GM12892 (cell line): ENCODE measurements at places on chromosomes 1 and 21.
A peak's percentile ranks its signal among the peaks of the same experiment; 100 is the strongest.

GRCh38 chr1:99662539-99663080 lies 16.7 kb downstream of the PALMD start:
- DNase-seq, result no peak

DNA sequence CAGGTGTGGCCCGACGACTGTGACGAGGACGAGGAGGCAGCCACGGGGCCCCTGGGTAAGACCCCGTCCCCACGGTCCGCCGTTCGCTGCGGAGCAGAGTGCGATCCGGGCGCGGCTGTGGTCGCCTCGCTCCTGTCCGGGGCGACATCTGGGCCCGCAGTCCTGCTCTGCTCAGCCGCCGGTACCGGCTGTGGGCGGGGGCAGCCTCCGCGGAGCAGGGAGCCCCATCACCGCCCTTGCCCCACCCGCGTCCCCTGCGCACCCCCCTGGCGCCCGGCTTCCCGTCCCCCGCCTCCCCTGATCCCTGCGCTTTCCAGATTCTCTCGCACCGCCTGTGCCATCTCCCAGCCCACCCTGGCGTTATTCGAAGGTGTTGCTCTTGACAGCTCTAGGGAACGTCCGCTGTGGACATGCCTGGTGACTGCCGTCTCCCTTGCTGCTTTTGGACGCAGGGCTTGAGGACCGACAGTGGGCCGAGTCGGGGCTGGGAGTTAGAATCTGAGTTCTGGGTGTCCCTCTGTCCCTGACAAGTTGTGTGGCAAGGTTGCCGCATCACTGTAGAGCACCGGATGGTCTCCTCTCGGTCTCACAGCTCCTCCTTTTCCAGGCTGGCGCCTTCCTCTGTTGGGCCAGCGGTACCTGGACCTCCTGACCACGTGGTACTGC lies 596 bp downstream of the TOR3A start:
- DNase-seq, result peak; percentile 29

DNA sequence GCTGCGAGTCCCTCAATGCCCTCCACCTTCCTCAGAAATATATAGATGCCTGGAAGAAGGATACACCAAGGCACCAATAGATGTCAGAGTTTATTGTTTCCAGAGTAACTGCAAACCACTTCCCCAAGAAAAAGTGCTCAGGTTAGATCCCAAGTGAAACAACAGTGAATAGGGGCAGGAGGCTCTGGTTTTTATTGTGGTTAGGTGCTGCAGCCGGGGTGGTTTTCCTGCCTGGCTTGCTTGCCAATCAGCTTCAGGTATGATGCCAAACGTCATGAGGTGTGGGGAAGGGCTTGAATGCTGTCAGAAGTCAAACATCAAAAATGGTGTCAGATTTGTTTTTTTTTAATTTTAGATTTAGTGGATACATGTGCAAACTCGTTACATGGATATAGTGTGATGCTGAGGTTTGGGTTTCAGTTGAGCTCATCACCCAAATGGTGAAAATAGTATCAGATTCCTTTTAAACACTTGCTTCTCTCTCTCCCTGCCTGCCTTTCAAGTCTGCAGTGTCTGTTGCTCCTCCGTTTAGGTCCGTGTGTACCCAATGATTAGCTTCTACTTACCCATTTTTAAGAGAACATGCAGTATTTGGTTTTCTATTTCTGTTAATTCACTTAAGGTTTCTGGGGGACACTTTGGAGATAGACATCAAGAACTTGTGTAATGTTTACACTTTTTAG lies 1317.0 kb downstream of the MRPL39 start:
- DNase-seq, result no peak

DNA sequence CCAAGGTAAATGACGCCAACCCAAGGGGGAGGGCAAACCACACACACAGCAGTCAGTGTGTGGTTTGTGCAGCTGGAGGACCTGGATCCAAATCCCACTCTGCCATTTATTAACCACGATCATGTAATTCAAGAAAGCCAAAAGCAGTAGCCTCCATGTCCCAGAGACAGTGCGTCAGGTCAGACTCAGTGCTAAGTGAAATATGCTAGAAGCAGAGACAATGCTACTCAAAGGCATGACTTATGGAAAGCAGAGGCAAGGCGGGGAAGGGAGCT lies 13.6 kb downstream of the TTC39A start:
- DNase-seq, result no peak

- DNase-seq, result no peak
These were observed 21.5 kb downstream of the NCAM2 start for GRCh38 chr21:21019681-21020080.

DNA sequence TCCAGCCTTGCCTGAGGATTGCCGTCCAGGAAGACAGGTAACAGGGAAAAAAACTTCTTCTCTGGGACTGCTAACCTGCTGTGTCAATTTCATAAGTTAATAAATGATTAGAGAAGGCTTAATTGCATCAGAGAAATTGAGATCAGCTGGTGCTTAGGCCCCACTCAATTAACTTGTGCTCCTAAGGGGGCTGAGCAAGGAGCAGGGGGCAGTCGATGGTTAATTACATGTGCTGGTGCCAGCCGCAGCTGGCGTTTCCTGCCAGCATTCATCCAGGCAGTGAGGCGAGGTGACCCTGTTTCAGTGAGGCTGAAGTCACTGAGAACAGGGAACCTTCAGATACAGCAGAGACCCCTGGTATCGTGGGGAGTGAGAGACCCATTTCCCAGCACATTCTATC lies 60.0 kb downstream of the FAM163A start:
- no peak for DNase-seq

- peak; percentile 96 for DNase-seq
These were observed at the start of gene CC2D1B for GRCh38 chr1:52365746-52366516. TSS of gene CC2D1B (minus strand) at chr1:52366205. CDS start at chr1:52364620, 1,585 bp downstream.

GRCh38 chr1:54486907-54487306 lies 61.1 kb upstream of the ACOT11 start:
- no peak for DNase-seq

- DNase-seq, result no peak
These were observed at the start of gene GCSAML for GRCh38 chr1:247548769-247549182. TSS of gene GCSAML (plus strand) at chr1:247549134. CDS start at chr1:247549192, 58 bp downstream.
